ENCODE measurements at places on chromosomes 2 and 18.

- DNase-seq = no peak
Observed at GRCh38 chr2:195404651-195405050, 252.4 kb upstream of the SLC39A10 start.

- no peak for DNase-seq
Observed at GRCh38 chr2:192570788-192571187, 376.1 kb upstream of the TMEFF2 start.

DNA sequence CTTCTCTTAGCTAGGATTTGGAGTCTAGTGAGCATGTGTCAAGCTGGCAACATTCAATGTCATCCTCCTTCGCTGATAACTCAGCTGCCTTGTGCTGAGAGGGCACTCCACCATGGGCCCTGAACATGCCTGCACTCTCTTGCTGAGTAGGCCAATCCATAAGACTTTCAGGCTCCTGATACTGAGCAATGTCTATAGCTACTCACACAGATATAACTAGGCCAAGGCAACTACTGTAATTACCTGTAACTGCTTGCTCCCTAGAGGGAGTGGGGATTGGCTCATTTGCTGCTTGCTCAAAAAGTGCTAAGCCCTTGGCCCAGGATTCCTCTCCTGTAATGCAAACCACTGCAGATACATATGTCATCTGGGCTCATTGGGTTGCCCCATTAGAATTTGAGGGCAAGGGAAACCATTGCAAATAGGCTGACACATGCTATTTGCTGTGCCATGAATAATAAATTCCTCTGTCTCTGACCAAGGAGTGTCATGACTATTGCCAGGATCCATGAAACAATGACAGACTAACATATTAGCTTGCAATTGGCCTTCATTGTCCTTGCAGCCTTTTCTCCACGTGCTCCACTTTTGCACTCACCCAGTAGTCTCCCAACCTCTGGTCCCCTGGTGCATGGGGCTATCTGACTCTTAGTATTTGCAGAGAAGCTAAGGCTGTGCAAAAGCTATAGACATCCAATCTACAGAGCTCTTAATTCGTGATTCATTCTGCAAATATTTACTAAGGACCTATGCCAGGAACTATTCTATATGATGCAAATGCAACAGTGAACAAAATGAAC is 36.9 kb upstream of the BMPR2 start:
- no peak for DNase-seq

DNA sequence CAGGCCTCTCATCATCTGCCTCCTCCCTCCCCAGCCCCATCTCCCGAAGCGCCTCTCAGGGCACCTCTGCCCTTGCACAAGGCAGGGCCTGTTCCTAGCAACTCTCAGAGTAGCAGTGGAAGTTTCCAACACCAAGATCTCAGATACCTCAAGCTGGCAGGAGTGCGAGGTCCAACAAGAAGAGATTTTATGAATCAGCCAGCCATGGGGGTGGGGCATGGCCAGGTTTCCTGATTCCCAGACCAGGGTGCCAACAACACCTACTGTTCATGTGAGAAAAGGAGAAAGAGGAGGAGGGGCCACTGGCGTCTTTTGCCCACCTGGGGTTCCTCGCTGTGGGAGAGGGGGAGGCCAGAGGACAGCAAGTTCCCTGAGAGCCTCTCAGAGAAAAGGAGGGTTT is 6.6 kb upstream of the STEAP3 start:
- no peak for DNase-seq

Measured in stimulated activated CD4-positive, alpha-beta T cell treated with anti-CD3 and anti-CD28 coated beads, Interleukin-1b, Interleukin-23, amount 100 ng/mL, for 4 hours (primary cell).